NCI-H748 treated with DMSO at 0.1 percent for 48 hours (cell line): ENCODE measurements at places on chromosomes 7 and 10.

GRCh38 chr7:422191-422885 lies 97.3 kb downstream of the PDGFA start:
- no peak for DNase-seq

- DNase-seq = no peak
Measured at GRCh38 chr10:64011912-64012714, 490.9 kb downstream of the REEP3 start.

GRCh38 chr10:92173996-92174395 lies 116.9 kb downstream of the CPEB3 start:
- no peak for DNase-seq

DNA sequence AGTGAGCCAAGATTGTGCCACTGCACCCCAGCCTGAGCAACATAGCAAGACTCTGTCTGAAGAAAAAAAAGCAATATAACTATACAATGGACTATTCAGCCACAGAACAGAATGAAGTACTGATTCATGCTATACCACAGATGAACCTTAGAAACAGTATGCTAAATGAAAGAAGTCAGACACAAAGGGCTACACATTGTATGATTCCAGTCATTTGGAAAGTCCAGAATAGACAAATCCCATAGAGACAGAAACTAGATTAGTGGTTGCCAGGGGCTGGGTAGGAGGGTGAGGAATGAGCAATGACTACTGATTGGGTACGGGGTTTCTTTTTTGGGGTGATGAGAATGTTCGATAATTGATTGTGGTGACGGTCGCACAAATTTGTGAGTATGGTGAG lies 9.6 kb upstream of the CFAP70 start:
- DNase-seq = no peak

GRCh38 chr10:92265687-92266258 lies 25.1 kb downstream of the CPEB3 start:
- no peak for DNase-seq

GRCh38 chr10:109616359-109616980 lies 306.8 kb downstream of the XPNPEP1 start:
- no peak for DNase-seq

- peak; percentile 71 for DNase-seq
Measured at GRCh38 chr7:29327455-29327854, 132.9 kb downstream of the CHN2 start.

GRCh38 chr7:148397985-148398384 lies 192.6 kb upstream of the C7orf33 start:
- DNase-seq = no peak

GRCh38 chr7:151336027-151336708 lies 5.4 kb upstream of the NUB1 start:
- no peak for DNase-seq

GRCh38 chr7:50695026-50695425 lies 87.7 kb downstream of the GRB10 start:
- DNase-seq = no peak

DNA sequence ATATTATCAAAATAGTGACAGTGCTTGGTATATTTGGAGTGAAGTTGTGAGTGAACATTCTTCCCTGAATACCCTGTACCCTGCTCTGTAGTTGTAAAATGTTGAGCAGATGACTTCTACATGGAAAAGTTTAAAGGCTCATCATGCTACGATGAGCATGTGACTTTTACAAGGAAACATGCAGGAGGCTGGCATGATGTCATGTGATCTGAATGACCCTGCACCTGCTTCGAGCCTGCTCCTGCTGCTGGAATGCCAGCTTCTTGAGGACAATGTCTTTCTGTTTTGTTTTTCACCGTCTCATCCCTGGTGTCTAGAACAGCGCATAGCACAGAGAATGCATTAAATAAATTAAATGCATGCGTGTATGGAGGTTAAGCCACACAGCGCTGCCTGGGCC lies 5.4 kb upstream of the INPP5A start:
- no peak for DNase-seq

DNA sequence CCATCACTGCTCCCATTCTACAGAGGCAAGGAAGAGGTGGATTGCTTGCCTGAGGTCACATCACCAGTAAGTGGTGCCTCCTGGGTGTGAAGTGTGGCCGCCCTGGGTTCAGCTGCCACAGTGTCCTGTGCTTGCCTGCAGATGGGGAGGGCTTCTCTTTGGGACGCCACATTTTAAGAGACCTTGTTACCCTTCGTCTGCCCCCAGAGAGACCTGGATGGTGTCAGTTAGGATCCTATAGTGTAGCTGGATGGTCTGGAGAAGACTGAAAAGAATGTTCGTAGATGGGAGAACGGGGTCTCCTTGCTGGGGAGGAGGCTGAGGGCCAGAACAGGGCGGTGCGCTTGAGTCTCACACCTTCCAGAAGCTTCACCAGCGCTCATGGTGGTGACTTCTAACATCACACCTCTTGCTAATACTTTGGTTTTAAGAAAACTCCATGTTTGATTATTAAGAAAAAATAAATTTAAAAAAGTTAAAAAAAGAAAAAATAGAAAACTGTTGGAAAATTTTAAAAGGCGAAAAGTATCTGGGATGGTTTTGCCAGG lies 2.3 kb downstream of the DOCK1 start:
- DNase-seq = no peak

GRCh38 chr7:81186691-81187090 lies 267.8 kb upstream of the SEMA3C start:
- DNase-seq = no peak

DNA sequence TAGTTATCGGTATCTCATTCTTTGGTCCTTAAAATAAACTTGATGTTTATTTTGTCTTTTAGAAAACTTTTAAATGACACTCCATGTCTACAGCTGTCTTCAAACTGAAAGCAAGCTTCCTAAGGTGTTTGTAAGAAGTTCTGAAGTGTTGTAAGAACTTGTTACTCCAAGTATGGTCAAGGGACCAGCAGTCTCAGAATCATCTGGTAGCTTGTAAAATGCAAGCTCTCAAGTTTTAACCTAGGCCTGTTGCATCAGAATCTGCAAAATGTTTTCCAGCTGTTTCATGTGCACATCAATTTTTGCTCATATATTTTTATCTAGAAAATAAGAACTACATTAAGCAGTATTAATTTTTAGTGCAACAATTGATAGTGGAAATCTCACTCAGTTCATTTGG lies 104.1 kb downstream of the THSD7A start:
- DNase-seq = no peak

DNA sequence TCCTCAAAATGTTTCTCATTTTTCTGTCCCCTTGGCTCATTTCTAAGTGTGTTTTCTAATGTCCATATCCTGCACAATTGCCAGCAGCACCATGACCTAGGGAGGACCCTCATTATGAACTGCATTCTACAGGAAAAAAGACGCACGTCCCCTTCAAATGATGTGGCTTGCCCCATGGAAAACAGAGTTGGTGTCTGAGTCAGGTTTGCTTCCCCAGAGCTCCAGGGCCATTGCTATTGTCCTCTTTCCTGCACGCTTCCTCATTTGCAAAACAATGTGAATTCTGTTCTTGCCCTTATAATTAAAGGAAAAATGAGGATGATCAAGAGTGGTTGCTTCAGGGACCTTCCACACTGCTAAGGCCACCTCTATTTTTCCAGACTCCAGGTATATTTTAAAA lies 14.7 kb upstream of the ASB4 start:
- no peak for DNase-seq

- no peak for DNase-seq
Measured at GRCh38 chr7:47225387-47226131, 356.4 kb downstream of the TNS3 start.

GRCh38 chr7:43482679-43483252 lies 100.1 kb upstream of the STK17A start:
- DNase-seq = no peak

DNA sequence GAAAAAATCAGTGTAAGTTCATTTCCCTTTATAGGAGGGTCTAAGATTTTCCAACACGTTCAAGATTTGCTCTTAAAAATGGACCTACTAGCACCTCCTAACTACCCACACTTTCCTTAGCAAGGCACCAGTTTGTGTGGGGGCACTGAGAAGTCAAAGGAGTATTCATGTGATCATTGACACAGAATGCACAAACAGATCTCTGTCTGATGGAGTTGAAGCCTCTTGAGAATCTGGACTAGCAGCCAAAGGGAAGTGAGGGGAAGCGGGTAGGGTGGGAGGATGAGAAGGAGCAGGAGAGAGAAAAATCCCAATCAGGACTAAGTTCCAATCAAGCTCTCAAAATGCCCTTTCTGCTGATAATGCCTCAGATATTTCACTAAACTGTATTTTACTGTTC lies 4.1 kb downstream of the MMS19 start:
- DNase-seq = no peak

GRCh38 chr10:34590793-34591192 lies 224.3 kb downstream of the PARD3 start:
- no peak for DNase-seq

DNA sequence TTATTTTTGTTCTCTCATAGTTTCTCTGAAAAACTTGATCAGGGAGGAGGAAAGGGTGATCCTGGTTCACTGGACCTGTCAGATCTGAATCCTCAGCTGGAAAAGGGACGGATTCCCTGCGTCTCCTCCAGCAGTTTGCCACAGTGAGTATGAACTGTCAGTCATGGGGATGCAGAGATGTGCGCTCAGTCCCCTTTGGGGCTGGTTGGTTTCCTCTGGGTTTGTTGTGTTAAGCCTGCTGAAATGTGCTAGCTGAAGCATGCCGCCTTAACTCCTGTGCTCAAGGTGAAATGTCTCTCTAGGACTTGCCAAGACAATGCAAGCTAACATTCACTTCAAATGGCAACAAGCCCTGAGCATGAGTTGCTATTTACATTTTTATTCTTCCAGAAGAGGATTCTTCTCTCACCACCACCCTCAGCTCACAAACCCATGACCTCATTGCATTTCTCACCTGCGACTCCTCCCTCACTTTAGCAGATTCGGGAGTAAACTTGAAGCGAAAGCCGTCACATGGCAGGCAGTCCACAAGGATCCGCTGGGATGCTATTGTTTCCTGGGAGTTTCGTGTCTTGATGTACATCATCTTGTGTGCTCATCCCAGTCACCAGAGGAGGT lies 192.9 kb upstream of the FZD8 start:
- no peak for DNase-seq

DNA sequence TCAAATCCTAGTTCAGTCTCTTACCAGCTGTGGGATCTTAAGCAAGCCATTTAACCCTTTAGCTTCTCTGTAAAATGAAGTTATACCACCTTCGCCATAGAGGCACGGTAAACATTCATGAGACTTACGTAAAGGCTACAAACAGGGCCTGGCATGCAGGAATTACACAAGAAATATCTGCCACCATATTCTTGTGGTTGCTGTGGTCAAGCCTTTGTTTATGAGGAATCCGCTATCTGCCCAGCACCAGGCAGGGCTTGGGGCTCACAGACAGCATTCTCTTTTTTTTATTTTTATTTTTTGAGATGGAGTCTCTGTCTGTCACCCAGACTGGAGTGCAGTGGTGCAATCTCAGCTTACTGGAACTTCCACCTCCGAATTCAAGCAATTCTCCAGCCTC lies 9.9 kb downstream of the AIFM2 start:
- DNase-seq = no peak

DNA sequence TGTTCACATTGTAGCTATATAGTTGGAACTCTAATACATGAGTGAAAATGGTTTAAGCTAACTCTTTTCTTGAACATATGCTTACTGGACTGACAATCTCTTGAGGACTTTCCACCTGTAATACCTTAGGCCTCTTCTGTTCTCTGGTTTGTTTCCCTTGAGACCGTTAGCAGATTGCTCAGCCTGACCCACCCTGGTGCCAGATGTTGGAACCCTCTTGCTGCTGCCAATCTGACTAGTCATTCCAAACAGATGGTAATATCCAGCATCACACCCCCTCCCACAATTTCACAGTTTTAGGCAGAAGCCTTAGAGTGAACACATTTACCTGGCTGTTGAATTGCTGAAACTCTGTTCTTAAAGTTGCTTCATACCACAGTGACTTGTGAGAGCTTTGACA lies 18.7 kb downstream of the CALD1 start:
- DNase-seq = no peak

- no peak for DNase-seq
Measured at GRCh38 chr7:100896732-100897608, 1.3 kb upstream of the ACHE start.

DNA sequence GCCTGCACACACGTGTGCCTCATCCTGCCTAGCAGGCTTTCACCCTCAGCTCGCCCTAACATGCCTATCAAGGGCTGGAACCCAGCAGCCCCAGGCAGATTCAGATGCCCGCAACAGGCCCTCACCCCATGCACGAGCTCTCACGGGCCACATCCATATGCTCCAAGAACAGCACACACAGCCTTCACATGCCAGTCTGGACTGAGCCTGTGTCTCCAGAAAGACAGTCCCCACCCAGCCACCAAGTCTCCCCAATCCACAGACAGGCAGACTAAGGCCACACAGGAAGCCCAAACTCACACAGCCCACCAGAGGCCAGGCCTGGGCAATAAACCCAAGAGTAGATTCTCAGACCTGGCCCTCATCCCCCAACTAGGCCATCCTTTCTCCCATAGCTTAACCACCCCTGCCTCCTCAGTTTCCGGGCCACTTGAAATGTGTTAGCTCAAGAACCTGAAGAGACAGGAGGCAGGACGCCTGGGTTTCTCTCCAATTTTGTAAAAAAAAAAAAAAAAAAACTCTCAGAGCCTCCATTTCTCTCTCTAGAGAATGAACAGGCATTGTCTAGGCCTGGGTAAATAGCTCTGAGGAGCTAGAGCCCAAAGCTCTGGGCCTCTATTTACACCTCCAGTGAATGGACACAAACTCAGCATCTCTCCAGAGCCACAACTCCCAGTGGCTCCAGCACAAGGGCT lies 6.8 kb downstream of the LDB1 start:
- DNase-seq = no peak

- DNase-seq = no peak
Measured at GRCh38 chr10:76727038-76727437, 910.6 kb downstream of the KCNMA1 start.

DNA sequence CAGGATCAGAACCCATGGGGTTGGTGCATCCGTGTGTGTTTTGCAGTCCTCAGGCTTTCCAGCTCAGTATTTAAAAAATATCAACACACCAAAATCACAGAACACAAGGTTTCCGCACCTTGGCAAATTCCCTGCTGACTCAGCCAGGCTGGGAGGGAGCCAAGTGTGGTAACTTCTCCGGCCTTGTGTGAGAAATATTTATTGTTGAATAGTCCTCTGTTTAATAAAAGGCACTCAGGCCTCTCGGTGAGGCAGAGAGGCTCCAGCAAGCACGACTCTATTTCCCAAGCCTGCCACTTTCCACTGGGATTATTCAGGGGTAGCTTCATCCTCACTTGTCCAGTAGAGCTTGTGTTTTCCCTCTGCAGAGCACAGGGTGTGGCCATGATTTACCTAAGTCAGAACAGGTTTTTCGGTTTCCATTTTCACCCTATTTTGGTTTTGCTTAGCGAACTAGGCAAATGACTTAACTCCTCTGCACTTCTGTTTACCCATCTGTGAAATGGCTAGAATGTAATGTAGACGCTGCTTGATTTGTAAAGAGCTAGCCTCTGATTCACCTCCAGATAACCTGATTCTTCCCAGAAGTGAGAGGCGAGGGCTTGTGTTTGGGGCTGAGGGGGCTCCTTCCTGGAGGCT lies 13.0 kb upstream of the CHST15 start:
- no peak for DNase-seq

GRCh38 chr7:148729984-148730733 lies 31.5 kb downstream of the CUL1 start:
- DNase-seq = no peak

GRCh38 chr10:131686781-131687420 lies 213.9 kb upstream of the PPP2R2D start:
- DNase-seq = no peak
